Erythroblast (primary cell): ENCODE measurements at places on chromosomes 1 and 21.

DNA sequence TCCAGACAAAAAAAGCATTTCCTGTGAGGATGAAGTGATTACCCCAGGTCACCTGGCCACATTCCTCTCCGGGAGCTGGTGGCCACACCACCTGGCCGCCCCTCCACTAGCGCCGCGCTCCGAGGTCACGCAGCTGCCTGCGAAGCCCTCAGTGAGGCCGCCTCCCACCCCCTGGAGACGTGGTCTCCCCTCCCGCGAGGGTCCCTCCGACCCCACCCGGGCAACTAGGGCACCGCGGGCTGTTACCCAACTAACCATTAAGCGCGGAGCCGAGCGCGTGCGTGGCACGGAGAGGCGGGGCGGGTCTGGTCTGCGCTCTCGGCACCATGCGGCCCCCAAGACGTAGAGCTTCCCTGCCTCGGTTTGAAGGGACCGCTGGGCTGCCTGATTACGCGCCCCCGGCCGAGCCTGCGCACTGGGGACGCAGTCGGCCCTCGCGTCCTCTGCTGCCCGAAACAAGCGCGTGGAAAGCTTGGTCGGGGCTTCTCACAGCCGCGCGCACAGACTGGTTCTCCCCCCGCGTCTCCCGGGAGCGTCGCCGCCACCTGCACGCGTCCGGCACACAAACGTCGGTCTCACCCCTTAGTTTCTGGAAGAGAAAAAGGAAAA lies 106.5 kb downstream of the SLC16A1 start:
- peak; percentile 26 for DNase-seq

DNA sequence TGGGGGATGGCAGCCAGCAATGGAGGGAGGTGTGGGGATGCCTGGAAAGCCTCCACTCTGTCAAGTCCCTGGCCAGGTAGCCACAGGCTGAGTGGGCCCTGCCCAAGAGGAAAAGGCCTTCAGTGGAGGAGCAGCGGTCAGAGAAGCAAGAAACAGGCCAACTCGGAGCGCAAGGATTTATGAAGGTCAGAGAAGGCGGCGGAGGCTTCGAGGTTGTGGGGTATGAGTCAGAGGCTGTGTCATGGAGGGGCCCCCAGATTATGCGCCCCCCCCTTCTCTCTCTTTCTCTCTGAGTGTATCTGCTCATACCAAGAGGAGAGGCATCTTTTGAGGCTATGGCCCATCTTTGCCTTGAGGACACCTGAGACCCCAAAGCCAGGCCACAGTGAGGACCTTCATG lies 99.5 kb downstream of the CASZ1 start:
- DNase-seq = no peak

- DNase-seq = no peak
These were observed 43.5 kb downstream of the PRKAA2 start for GRCh38 chr1:56688522-56689026.

- DNase-seq = no peak
These were observed 654.9 kb upstream of the PKN2 start for GRCh38 chr1:88029142-88029541.

DNA sequence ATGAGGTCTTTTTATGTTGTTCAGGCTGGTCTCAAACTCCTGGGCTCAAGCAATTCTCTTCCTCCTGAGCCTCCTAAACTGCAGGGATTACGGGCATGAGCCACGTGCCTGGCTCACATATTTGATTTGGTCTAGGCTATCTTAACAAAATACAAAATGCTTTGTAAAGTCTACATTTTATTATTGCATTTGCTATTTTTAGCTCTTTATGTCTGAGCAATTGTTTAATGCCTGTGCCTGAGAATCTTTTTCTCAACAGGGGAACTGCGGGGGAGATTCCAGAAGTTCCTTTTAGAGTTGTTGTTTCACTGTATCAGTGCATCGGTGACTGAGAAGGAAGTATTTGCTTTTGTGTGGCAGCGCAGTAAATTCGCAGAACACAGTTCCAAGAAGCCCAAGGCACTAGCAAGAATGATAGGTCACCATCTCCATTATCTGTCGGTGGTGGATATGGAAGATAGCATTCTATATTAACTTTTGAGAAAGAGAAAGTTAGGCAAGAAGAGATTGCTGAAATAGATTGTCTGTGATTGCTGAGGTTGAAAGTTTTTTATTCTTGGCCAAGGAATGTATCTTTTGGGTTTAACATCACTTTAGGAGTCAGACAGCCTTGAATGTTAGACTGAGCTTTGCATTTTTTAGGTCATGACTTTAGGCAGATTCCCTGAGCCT lies 167.3 kb downstream of the PDE4B start:
- no peak for DNase-seq

GRCh38 chr1:45395582-45395981 lies 55.3 kb upstream of the MUTYH start:
- no peak for DNase-seq

DNA sequence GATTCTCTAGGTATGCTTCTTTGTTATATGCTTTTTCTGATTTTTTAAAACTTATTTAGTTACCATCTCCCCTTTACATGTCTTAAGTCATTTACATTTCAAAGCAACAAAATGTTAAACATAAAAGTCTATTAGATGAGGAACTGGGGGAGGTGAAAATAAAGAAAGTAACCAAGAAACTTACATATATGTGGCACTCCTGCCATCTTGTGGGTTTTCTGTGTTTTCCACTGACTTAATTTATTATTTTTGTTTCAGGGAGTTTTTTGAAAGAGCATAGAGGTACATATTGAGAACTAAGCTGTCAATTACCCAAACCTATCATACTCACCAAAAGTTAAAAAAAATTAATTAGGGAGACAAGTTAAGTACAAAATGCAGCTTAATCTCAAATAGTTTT lies 1531.1 kb downstream of the MRPL39 start:
- DNase-seq = no peak

- DNase-seq = no peak
These were observed 23.3 kb upstream of the CDK18 start for GRCh38 chr1:205481218-205481617.

- DNase-seq = peak; percentile 30
These were observed 57.3 kb downstream of the PSMG1 start for GRCh38 chr21:39125752-39126485.

DNA sequence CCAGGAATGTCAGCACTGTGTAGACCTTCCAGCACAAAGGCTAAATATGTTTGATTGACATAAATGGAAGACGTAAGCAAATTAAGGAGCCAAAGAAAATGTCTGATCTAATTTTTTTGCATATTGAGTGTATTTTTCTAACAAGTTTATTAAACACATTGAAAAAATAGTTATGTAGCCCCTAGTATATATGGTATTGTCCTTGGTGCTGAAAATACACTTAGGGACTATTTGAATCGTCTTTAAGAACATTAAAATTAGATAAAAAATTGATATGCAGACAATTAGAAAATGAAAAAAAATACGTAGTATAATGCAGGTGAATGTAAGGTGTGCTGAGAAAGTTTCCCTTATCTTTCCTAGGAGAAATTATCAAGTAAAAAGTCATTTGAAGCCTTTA lies 337.0 kb downstream of the OMA1 start:
- DNase-seq = no peak

DNA sequence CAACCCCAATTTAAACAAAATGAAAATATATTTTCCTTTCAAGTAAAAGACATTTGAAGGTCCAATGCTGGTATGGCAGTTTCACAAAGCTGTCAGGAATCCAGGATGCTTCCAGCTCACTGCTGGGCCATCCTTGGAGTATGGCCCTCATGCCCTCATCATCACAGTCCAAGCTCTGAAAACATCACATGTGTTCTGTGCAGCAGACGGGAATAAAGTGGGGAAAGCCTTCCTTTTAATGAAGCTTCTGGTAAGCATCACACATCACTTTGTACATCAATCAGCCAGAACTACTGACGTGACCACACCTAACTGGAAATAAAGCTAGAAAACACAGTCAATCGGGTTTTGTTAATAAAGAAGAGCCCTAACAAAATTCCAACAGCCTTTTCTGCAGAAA lies 22.7 kb downstream of the CDC42BPA start:
- no peak for DNase-seq
